ENCODE measurements at places on chromosomes 7 and 10. TPM values are rescaled to one million over a fixed set of nuclear protein-coding genes. Genes with fewer than 3 reads are reported as not detected.

DNA sequence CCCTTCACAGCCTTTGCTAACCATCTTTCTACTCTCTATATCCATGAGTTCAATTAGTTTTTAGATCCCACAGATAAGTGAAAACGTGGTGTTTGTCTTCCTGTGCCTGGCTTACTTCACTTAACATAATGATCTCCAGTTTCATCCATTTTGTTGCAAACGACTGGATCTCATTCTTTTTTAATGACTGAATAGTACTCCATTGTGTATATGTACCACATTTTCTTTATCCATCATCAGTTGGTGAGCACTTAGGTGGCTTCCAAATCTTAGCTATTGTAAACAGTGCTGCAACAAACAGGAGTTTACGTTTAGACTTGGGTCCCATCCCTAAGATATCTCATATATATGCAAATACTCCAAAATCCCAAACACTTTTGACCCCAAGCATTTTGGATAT, 9.1 kb downstream of the CDC123 start:
- no peak for DNase-seq

DNA sequence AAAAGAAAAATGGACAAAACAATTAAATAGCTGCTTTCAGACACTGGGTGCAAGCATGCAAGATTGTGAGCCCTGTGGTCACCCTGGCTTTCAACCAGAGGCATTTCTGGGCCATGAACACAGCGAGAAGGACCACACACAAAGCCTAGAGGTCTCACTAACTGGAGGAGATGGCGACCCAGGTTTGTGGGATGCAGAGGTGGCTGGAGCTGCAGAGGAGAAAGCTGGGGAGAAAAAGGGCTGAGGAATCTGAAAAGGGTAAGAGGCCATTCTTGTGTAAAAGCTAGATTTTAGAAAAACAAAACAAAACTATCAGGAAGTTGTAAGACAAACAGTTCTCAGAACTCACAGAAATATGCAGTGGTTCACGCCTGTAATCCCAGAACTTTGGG, 30.1 kb upstream of the PTPRN2 start:
- DNase-seq, result no peak

DNA sequence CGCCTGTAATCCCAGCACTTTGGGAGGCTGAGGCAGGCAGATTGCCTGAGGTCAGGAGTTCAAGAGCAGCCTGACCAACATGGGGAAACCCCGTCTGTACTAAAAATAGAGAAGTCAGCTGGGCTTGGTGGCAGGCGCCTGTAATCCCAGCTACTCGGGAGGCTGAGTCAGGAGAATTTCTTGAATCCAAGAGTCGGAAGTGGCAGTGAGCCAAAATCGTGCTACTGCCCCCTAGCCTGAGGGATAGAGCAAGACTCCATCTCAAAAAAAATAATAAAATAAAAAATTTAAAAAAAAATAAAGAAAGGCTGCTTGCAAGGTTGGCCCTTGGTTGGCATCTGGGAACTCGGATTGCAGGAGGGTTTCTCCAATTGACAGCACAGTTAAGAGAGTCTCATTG, 221.6 kb downstream of the DGKI start:
- peak; percentile 22 for DNase-seq

DNA sequence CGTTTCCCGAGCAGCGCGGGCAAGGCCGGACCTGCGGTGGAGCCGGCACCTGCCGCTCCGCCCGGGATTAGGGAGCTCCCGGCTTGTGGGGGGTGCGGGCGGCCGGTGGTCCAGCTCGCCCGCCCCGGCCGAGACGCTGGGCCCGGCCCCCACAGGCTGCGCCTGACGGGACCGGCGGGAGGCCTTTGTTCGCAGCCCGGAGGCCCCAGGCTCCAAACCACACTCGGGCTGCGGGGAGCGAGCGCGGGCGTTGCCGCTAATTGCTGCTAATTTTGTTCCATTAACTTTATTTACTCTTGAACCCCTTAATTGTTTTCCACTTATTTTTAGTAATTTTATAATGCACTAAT, 9.6 kb downstream of the UNCX start:
- DNase-seq, result no peak

GRCh38 chr10:10053051-10053450, 964.6 kb upstream of the CELF2 start:
- DNase-seq, result no peak

DNA sequence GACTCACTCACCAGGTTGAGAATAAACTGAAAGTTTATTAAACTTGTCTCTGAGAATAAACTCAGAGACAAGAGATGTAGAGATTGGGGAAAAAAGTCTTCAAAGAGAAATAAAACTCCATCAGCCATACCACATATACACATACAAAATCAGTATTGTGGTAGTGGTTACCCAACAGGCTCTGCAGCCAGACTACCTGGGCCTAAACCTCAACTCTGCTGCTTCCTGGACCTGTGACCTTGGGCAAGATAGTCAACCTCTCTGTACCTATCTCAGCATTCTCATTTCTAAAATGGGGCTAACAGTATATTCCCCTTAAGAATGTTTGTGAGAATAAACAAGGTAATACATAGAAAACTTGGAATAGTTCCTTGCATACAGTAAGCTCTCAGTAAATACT, 15.3 kb downstream of the TPK1 start:
- no peak for DNase-seq

DNA sequence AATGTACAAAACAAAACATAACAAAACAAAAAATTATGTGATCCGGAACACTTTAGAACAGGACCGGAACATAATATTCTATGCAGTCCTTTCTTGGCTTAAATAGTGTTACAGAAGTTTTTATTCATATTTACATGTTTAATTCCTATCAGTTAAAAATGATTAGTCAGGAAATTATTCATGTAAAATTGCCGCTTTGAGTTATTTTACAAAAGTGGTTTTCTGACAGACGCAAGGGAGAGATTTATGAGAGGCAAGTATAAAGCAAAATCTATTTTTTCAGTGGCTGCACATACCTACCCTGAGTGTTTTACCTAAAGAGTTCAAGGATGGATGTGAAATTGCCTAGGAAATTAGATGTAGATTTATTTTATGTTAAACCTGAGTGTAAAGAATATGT, 230.7 kb upstream of the DKK1 start:
- DNase-seq, result no peak

MCM10 gene
- total RNA-seq, result 20.7 TPM

- DNase-seq, result no peak
Measured at GRCh38 chr10:122373108-122373507, 1.4 kb upstream of the PLEKHA1 start.

LRIT1 gene
- not detected for total RNA-seq

- DNase-seq, result no peak
Measured at GRCh38 chr10:804191-804781, 114.8 kb upstream of the DIP2C start.

DNA sequence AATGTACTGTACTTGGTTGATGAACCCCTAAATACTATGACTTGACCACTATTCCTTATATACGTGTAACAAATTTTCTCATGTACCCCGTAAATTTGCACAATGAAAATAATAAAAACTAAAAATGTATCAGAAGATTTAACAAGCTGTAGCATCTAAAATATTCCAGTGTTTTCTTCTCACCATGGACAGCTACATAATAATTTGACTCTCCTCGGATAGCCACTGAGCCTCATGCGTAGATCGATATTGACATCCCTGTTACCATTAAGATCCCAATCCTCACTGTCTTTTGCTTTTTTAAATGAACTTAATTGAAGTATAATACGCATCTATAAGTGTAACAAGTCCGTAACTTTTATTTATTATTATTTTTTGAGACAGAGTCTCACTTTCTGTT, 179.7 kb upstream of the C7orf33 start:
- no peak for DNase-seq

SUN3 gene
- not detected for total RNA-seq

All from RPMI7951 (cell line).